ENCODE measurements at places on chromosomes 1 and 21.

DNA sequence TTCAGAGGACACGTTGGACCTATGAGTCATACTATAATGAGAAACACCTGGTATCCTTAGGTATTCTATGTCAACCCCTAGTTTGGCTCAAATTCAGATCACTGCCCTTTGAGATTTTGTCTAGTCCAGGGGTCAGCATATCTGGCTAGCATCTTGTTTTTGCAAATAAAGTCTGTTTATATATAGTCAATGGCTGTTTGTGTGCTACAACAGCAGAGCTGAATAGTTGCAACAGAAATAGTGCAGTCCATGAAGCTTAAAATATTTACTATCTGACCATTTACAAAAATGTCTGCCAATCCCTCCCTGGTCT lies 48.5 kb upstream of the EDEM3 start:
- no peak for DNase-seq

DNA sequence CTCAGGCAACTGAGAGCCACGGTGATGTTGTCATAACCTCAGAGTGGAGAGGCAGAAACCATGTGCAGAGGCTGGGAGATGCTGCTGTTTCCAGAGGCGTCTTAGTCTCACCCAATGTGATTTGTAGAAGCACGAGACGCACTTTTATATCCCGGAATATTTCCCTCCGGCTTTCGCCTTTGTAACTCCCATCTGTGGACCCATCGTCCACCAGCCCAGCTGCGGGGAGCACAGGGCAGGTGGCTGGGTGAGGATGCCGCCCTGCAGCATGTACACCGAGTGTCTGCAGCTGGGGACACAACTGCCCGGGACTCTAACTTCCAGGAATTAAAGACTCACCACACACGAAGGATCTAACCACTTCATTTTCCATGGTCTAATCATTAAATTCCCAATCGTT lies 43.5 kb downstream of the UBASH3A start:
- DNase-seq, result no peak

DNA sequence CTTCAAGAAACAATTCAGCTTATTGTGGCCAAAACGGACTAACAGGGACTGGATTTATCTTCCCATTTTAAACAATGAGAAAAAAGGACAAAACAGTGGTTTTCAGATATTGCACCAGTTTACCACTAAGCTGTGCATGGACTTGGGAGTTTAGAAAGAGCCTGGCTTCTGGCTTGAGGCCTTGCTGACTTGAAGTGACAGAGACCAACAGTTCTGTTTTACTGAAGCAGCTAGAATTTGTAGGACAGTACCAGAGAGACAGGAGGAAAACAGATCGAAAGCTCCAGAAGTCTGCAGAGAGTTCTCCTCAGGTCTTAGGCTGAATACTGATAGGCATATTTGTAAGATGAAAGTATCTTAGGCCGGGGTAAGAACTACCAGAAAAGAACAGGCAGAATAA lies 20.5 kb downstream of the FCRL4 start:
- no peak for DNase-seq

DNA sequence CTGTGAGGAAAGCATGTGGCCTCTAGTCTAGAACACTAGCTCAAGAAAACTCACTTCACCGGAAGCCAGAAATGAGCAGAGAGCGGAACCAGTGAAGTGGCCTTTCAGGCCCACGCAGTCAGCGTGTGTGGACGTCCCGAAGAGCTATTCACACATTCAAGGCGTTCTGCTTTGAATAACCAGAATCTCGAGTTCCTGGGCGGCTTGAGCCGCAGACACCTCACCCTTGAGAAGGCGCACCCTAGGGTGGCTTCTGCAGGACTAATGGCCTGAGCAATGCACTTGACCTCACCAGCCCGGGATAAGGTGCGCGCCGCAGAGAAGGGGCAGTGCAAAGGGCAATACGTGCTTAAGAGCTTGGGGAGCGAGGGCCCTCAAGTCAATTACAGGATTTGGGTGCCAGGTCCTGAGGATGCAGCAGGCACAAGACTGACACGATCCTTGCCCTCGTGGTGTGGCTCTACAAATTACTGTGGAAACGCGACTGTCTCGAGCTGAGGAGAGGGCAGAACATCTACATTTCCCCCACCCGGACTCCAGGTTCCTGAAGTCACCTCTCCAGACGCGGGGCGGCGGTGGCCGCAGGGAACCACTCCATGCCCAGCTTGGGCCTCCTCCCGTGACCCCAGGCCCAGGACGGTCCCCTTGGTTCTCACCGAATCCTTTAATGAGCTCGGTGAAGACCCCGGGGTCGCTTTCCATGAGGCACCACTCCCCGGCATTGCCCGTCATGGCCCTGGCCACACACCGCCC lies 455 bp downstream of the UCHL5 start:
- peak; percentile 50 for DNase-seq

DNA sequence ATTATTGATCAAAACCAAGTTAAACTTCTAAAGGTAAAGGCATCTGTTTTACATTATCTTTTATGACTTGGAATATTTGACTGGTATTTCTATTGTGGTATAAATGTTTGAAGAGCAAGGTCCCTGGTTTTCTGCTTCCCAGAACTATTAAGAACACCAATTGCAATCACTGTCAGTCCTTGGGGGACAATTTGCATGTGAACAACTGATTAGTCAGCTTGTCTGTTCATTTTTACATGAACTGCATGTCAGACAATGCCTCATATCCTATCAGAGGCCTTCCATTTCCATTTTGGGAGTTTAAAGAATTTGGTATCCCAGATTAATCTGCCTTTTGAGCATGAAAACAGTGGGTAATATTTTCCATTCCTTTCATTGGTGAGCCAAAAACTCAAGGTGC lies 654.9 kb upstream of the USP24 start:
- peak; percentile 29 for DNase-seq

DNA sequence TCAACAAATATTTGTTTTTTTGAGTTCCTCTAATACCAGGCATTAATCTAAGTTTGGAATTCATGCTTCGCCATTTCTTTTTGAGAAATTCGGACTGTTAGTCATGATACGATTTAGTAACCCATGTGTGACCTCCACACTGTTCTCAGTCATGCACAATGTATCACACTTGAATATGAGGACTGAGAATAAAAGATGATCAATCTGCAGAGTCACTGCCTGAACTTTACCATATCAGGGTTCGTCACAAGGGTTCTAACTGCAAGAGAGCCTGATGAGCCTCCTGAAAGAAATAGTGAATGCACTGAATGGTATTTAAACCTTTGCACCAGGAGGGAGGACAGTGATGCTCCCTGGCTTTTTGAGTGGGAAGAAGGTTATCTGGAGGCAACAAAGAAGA lies 10.9 kb upstream of the FASLG start:
- DNase-seq, result no peak

- DNase-seq, result no peak
Observed at GRCh38 chr1:59641836-59642235, 172.9 kb upstream of the HOOK1 start.

- DNase-seq, result no peak
Observed at GRCh38 chr1:220529521-220530020, 1.6 kb downstream of the MARK1 start.

DNA sequence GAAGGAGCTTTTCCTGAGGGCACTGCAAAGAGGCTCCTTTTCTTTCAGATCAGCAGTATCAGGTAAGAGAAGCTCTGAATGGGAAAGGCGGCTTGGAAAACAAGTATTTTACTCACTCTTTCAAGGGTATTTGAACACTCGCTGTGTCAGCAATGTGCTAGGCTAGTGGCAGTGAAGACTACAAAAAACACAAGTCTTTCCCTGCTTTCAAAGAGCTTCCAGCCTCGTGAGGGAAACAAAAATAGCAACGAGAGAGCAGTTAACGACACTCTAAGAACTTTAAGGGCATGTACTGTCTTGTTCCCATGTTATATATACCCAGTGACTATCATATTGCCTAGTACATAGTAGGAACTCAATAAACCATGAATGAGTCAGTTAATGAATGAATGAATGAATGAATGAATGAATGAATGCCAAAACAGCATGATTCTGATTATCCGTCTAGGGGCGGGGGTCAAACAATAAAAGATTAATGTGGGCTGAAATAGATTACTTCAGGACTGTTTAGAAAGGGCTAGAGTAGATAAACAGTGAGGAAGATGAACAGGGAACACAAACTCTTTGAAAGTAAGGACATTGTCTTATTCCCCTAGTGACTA lies 14.2 kb upstream of the MCOLN3 start:
- DNase-seq, result no peak

DNA sequence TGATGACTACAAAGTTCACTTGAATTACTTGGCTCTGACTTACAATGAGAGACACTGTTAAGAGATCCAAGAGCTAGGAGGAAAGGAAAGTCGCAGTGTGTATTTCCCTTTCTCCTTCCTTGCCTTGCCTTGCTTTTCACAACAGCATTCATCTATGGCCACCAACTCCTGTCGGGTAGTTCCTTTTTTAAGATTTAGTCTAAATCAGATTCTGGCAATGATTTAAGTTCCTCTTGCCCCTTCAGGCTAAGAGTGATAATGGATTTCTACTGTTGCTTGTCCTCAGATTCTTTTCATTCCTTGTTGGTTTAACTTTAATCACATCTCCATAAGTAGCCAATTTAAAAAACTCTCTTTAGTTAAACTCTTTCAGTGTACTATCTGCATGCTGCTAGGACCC lies 91.9 kb downstream of the GTF2B start:
- DNase-seq, result no peak

- peak; percentile 91 for DNase-seq
Observed at GRCh38 chr1:42682739-42683531, 717 bp downstream of the YBX1 start.

- peak; percentile 81 for DNase-seq
Observed at GRCh38 chr21:38241029-38241740, 15.6 kb upstream of the KCNJ15 start.

GRCh38 chr1:192959657-192960186 lies 99.4 kb downstream of the UCHL5 start:
- no peak for DNase-seq

DNA sequence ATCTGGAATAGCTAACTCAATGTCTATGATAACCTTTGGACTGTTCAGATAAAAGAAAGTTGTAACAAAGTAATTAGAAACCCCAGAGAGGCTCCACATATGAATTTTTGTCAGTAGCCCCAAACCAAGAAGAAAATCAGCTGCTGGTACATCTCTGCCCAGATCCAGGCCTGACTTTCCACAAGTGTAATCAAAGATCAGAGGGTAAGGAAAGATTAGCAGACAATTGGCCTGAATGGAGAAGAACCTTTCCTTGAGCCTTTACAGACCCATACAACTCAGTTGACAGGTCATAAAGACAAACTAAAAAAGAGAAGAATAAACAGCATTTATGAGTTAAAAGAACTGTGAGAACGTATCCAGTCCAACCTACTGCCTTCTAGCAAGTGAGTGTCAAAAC lies 366.7 kb upstream of the PKN2 start:
- no peak for DNase-seq

- DNase-seq, result peak; percentile 81
Observed at GRCh38 chr1:108704496-108704895, 8.2 kb upstream of the FNDC7 start.

DNA sequence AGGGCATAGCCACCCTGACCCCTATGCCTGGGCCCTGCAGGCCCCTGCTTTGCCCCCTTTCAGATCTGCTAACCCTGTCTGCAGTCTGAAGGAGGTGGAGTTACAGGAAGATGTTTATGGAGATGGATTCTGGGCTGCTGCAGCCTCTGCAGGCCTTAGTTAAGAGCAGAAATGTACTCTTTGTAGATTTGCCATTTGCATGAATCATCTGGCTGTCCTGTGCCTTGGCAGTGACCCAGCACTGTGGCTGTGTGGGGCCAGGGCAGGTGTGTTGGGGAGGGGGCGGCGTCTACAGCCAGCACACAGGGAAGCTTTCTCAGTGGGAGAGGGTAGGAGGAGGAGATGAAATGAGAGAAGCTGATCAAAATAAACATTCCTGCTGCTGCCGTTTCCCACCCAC lies 867.3 kb downstream of the PLA2G4A start:
- DNase-seq, result no peak

DNA sequence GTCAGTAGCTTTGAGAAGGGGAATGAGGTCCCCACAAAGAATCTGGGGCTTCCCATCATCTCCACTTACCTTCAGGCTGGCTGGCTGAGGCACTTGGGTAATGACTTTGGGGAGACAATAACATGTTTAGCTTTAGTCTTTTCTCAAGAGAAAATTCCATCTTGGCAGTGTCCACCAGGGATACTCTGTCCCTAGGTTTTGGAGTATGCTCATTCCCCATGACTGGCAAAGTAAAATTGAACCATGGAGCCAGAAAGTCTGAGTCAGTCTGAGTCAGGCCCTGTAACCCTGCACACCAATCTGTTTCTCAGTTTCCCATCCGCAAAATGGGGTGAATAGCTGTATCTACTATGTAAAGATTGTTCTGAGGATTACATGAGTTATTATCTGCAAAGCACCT lies 28.2 kb downstream of the RUNX1 start:
- DNase-seq, result peak; percentile 48

GRCh38 chr1:40045182-40045581 lies 4.7 kb downstream of the CAP1 start:
- DNase-seq, result no peak

DNA sequence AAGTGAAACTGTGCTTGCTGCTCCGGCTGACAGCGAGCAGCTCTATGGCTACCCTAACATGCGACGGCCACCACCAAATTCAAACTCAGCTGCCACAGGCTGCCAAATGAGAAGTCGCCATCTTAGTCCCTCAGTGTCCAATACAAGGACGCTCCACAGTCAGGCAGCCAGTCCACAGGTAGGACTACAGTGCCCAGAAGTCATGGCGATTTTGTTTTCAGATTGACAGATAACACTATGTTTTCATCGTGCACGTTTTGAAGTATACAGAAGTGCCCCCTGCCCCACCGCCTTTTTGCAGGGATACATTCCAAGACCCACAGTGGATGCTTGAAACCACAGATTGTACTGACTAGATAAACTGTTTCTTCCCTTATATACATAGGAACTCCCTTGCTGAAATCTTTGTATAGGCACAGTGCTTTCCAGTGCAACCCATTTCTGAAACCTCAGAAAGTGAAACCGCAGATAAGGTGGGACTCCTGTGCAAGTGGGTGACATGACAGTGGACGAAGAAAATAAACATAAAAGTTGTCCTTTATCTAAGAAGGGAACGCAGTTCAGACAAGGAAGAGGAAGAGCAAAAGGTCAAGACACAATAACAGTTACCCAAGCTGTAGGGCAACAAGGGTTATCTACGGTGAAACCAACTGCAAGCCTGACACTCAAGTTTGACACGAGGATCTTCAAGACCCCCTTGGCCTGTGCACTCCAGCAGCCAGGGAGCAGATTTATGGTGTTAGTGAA lies 52.2 kb downstream of the STX6 start:
- DNase-seq, result no peak

- DNase-seq, result no peak
Observed at GRCh38 chr1:109365642-109366204, 32.0 kb downstream of the SORT1 start.

GRCh38 chr21:26572076-26572701 lies 897 bp downstream of the CYYR1 start:
- DNase-seq, result no peak

Measured in AG20443 (cell line).